Activated naive CD8-positive, alpha-beta T cell treated with anti-CD3 and anti-CD28 coated beads for 36 hours (primary cell): ENCODE measurements at places on chromosomes 13 and 19. TPM values are rescaled to one million over a fixed set of nuclear protein-coding genes. Genes with fewer than 3 reads are reported as not detected.

Gene SOHLH2
- not detected for total RNA-seq

DNA sequence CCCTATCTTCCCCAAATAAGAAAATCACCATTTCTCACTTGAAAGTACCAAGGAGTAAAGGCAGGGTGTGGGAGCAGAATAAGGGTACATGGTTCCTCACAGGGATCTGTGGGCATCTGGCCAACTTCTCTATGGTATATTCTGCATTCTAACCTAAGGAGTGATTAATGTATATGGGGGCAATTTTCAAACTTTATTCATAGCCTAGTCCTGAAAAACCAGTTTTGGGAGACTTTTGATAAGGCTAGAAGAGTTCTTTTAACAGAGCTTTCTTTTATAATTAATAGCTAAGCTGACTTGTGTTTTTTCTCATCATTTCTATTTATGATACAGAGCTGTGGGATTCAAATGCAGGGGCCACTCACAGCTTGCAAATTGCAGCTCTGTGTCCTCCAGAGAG lies 852 bp downstream of the SCEL start:
- no peak for DNase-seq

- DNase-seq = peak; percentile 37
Measured at GRCh38 chr19:4589579-4590410, 30.3 kb upstream of the SEMA6B start.

- no peak for DNase-seq
Measured at GRCh38 chr13:22271903-22272302, 601.0 kb downstream of the FGF9 start.

DNA sequence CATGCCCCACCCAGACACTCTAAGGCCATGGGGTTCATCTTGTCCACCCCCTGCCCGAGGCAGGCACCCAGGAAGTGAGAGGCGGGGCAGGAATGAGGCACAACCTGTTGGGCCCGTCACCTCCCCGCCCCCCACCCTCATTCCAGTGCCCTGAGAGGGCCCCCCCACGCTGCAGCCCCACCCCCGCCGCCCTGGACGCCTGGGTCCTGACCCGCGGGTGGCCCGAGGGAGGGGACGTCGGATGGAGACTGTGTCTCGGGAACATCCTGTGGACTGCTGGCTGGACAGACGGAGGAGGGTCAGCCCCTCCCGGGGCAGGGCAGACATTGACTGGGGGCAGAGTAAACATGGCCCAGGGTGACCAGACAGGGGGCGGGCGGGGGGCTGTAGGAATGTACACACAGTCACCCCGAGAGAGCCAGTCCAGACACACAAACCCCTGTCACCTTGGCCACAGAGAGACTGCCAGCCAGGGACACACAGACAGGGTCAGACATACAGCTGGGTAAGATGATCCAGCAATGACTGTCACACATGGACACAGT lies 7.4 kb upstream of the JUNB start:
- DNase-seq = no peak

GRCh38 chr13:111485491-111486250 lies 165.2 kb downstream of the TEX29 start:
- DNase-seq = no peak

GRCh38 chr13:63455938-63456337 lies 2040.3 kb upstream of the PCDH20 start:
- DNase-seq = no peak

- DNase-seq = peak; percentile 19
Measured at GRCh38 chr13:52348983-52349780, 56.8 kb downstream of the THSD1 start.

DNA sequence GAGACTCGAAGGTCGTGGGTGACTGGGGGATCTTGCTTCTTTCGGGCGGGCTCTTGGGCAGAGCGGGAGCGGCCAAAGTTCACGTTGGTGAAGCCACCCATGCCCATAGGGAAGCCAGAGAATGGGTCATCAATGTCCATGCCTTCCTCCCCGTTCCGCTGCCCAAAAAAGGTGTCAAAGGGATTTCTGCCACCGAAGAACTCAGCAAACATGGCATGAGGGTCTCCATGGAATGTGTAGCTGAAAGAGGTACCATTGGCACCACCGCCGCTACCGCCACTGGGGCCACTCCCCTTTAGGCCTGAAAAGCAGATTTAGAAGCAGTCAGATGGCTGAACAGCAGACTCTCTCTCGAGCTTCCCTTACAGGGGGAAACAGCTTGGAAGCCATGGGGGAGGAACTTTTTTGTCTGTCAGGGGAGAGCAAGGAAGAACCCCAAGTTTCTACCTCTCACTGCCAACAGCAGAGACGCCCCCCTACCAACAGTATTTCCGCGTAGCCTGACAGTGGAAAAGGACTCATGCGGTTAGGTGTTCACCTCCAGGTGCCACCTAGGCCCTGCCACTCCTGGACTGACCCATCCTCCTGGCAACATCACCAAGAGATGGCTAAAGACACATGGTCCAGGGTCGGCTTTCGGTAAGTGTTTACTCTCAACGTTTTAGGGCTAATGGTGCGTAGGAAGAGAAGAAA lies 1.3 kb downstream of the DNAJB1 start:
- no peak for DNase-seq

Gene FAM124A
- total RNA-seq = 0.21 TPM

- peak; percentile 51 for DNase-seq
Measured at GRCh38 chr19:41821003-41821735, 23.3 kb downstream of the LYPD4 start.

DNA sequence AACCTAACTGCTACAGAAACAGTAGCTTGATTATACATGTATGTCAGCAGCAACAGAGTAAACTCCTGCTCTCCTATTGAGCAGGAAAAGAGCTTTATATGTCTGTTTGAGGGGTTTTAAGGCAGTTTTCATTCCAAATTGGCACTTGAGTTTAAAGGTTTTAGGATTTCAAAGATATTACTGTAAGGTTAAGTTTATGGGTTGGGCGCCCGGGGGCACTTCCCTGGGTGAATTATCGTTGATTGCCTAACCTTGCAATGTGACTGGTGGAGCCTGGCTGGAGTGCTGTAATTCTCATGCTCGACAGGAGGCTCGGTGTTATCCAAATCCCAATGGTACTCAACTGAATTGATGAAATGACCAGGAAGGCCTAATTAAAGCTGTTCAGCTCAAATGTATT lies 1586.1 kb downstream of the OLFM4 start:
- DNase-seq = no peak

GRCh38 chr19:52935434-52935833 lies 12.2 kb upstream of the ZNF888 start:
- DNase-seq = no peak

GRCh38 chr13:23292586-23292985 lies 111.8 kb downstream of the SGCG start:
- DNase-seq = no peak

Gene ZNF8
- 4.1 TPM for total RNA-seq

Gene ZNF536
- not detected for total RNA-seq

Gene CEACAM19
- 1.4 TPM for total RNA-seq

DNA sequence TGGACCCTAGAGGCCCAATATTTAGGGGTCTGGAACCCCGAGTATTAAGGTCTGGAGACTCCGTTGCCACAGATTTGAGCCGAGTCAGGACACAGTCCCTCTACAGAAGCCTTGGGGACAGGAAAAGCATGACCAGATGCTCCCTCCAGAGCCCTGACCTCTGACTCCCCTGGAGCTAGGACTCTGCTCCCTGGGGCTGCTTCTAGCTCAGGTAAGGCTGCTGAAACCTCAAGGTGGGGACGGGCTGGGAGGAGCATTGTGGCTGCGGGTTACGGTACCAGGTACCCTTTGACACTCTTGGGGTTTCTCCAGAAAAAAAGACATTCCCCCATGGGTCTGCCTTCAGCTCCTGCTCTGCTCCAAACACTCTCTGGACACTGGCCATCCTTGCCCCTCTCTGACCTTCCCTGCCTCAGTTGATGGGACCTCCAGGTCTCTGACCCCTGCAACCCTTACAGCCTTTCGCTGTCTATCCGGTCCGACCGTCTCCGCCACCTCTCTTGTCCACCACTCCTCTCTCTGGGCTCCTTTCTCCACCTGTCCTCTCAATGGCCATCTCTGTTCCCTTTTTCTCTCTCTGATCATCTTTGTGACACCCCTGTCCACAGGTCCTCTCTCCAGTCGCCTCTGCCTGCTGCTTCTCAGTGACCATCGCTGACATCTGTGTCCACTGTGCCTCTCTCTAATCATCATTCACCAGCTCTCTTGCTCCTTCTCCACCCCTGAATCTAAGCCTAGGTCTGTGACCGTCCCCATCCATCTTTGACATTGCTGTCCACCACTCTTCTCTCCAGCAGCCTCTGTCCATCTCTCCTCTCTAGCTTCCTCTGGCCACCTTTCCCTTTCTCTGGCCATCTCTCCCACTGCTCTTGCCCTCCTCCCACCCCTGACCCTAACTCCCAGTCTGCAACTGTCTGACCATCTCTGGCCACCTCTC lies 1.4 kb downstream of the LRFN3 start:
- DNase-seq = no peak

GRCh38 chr19:15721268-15721667 lies 6.6 kb upstream of the OR10H2 start:
- DNase-seq = no peak

DNA sequence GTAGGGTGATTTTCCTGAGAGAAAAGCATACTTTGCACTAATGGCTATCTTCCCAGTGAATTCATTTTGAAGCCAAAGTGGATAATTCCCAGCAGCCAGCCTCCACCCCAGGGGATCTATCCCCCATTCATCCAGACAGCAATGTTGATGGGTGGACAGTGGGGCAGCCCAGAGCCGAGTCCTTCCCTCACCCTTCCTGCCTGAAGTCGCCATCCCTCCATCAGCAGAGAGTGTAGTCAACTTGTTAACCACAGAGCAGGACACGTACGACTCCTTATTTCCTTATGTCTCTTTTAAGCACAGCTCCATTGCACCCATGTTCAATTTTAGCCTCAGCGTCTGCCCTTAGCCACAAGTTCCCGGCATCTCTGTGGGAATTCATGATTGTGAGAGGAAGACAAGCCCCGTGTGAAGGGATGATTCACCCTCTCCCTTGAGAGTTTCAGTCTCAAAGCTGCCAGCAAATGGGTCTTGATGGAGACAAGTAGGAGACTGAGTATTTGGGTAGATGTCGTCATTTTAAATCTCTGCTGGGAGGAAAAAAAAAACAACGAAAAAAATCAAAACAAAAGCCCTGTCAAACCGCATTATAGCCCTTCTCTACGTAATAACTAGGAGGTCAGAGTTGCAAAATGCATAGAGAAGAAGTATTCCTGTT lies 58.3 kb upstream of the MEDAG start:
- DNase-seq = no peak

GRCh38 chr19:38658462-38659306 lies 11.2 kb downstream of the ACTN4 start:
- DNase-seq = no peak

GRCh38 chr13:36133950-36134626 lies 2.9 kb upstream of the DCLK1 start:
- no peak for DNase-seq

DNA sequence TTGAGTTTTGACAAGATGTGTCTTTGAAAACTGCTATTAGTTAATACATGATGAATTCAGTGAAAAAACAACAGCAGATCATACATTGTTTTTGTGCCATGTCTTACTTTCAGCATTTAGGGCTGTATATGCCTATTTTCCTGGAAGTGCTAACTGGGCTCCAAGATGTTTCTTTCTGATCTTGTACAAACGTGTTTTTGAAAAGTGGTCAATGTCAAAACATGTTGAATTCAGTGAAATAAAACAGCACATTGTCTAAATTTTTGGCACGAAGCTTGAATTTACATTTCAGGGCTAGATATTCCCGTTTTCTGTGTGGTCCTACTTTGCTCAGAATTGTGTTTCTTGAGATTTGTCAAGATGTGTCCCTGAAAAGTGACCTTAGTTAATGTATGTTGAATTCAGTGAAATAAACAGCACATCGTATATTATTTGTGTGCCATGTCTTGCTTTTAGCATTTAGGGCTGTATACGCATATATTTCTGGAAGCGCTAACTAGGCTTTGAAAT lies 14.7 kb upstream of the PARP4 start:
- no peak for DNase-seq

DNA sequence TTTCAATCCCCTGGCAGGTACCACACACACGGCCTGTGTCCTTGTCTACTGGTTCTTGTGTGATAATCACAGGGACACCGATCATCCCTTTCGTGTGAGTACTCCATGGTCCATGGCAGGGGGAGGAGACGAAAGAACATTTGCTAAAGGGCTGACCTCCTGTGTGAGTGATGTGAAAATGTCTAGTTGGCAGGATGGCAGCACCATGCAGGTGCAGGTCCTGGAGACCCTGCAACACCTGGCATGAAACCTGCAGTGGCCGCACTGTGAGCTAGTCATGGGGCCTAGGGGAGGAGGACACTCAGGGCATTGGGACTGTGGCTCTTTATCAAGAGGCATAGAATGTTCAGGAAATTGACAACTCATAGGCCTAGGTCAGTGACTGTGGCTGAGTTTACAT lies 22.9 kb upstream of the LGALS14 start:
- no peak for DNase-seq

DNA sequence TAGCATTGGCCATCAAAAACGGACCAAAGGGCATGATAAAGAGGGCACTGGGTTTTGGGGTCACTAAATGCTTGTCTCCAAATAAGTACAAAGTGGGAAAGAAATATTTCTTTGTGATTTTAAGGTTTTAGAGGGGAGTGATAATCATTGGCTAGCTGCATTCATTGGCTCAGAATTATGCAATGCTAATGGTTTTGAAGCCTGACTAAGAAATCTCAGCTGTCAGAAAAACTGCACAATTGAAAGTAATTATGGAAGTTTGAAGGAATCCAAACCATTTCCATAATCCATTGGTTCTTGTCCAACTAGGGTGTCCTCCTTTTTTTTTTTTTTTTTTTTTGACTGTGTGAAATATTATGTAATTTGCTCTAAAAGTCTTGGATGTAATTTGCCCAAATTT lies 88.2 kb upstream of the ARGLU1 start:
- no peak for DNase-seq
